ENCODE measurements at places on chromosomes 1 and 21.

- no peak for DNase-seq
Observed at GRCh38 chr1:63428815-63429214, 61.4 kb downstream of the ALG6 start.

GRCh38 chr1:44926311-44926781 lies 60.0 kb downstream of the EIF2B3 start:
- no peak for DNase-seq

GRCh38 chr1:223549740-223550139 lies 115.8 kb downstream of the CAPN8 start:
- DNase-seq, result no peak

GRCh38 chr21:41321211-41321907 lies 4.8 kb downstream of the FAM3B start:
- no peak for DNase-seq

GRCh38 chr1:4664606-4665005 lies 10.2 kb downstream of the AJAP1 start:
- DNase-seq, result no peak

- DNase-seq, result no peak
Observed at GRCh38 chr1:177817937-177818875, 151.7 kb downstream of the SEC16B start.

DNA sequence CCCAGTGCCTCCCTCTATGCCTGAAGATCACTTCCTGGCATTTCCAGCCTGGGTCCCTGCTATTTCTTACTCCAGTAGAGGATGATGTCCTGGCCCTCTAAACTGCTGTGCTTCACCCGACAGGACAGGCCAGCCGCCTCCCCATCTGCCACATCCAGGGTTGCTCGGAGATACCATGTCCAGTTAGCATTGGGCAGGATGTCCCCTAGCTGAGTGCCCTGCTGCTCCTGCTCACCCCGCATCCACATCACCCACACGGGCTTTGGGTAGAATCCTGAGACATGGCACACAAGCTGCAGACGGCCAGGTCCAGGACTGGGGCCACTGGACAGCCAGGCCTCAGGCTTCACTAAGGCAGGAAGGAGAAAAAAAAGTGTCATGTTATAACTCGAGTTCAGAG lies 2.0 kb downstream of the CD1B start:
- DNase-seq, result no peak

DNA sequence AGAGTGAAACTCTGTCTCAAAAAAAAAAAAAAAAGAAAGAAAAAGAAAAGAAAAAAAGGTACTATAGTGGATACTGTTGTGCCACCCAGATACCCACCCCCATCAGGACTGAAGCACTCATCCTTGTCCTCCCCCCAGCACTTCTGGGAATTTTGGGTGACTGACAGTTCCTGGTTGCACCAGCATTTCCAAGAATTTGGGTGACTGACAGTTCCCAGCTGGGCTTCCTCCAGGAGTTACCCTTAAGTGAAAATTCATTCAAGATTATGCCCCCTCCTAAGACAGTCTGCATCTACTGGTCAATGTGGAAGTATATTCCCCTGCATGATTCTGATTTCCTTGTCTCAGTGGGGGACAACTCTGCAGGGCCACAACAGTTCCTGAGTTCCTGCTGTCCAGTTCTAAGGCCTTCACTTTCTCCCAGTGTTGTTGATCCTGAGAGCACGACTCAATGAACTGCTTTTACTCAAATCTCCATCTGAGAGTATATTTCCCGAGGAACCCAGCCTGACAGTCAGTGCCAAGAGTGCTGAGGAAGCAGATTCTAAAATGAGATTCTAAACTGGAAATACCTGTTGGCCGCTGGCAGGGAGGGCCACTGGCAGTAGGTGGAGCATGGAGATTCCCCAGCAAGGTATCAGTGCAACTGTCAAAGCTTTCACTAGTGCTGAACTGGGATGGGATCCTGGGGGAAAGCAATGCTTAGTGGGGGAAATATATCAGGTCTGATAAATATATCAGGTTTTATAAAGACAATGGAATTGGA lies 18.5 kb downstream of the RIIAD1 start:
- no peak for DNase-seq

- no peak for DNase-seq
Observed at GRCh38 chr1:52919051-52919722, 2.4 kb downstream of the ECHDC2 start.

- no peak for DNase-seq
Observed at GRCh38 chr1:102776071-102776470, 332.3 kb downstream of the COL11A1 start.

DNA sequence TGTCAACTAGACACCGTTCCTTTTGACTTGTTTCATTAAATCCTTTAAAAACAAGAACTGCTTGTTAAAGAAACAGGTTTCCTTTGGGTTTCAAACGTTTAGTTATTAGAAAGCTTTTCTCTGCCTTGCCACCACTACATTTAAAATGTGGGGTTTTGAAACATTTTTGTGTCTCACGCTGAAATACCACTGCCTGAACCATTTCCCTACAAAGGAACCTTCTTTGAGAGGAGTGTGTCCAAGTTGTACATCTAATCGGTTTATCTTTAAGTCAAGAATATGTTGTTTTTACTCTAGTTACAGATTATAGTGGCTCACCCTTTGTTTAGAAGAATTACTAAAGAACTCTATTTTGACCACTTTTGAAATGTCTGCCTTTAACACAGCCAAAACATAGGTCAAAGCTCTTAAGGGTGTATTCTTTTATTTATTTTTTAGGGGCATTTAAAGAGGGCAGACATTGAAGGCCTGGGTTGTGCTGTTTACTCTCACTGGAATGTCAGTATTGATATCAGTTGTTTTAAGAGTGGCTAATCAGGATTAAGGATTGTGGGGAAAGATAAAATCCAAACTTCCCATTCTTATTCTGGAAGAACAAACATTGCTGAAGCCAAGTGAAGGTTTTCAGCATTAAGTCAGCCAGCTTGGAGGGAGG lies 143.4 kb downstream of the GALNT2 start:
- DNase-seq, result no peak

- DNase-seq, result no peak
Observed at GRCh38 chr1:243388276-243388675, 132.4 kb downstream of the SDCCAG8 start.

DNA sequence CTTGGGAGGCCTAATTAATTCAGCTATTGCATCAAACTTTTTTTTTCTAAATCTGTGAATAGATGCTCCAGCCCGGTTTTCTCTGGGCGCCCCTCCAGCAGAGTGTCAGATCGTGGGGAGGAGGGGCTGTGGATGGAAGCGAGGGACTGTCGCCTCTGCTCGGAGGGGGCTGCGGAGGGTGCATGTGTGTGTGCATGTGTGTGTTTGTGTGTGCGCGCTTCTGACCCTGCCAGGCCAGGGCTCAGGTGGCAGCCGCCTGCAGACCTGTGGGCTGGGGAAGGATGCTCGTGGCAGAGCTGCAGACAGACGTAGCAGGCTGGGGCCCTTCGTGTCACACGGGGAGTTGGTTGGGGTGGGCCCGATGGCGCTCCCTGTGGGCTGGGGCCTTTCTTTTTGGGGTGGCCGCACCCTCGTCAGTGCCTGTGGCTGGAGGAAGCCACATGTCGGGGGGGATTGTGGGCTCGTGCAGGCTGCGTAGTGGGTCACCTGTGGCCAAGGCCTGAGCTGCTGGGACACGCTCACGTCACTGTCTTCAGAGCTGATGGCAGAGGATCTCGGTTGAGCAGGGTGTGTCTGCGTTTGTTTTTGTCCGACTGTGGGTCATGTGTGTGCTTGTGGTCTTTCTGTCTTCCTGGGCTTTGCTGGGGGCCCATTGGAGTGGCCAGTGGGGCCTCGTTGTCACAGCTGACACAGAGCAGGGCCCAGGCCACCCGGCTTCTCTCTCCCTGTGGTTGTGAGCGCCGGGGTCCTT lies 2.8 kb downstream of the SKI start:
- DNase-seq, result no peak

DNA sequence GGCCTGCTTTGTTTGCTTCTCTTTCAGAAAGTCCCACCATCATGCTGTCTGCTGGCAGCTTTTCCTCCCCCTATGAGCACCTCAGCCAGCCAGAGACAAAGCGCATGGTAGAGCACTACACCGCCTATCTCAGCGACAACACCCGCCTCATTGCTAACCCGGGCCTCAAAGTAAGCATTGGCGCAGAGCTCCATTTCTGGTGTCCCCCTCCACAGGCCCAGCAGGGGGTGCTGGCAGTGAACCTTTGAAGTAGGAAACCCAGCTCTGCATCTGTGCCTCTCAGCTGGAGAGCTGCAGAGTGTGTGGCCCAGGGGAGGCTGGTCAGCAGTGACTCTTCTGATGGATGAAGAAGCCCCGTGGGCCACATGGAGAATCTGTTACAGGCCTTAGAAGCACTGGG lies 81.2 kb upstream of the RAVER2 start:
- no peak for DNase-seq

DNA sequence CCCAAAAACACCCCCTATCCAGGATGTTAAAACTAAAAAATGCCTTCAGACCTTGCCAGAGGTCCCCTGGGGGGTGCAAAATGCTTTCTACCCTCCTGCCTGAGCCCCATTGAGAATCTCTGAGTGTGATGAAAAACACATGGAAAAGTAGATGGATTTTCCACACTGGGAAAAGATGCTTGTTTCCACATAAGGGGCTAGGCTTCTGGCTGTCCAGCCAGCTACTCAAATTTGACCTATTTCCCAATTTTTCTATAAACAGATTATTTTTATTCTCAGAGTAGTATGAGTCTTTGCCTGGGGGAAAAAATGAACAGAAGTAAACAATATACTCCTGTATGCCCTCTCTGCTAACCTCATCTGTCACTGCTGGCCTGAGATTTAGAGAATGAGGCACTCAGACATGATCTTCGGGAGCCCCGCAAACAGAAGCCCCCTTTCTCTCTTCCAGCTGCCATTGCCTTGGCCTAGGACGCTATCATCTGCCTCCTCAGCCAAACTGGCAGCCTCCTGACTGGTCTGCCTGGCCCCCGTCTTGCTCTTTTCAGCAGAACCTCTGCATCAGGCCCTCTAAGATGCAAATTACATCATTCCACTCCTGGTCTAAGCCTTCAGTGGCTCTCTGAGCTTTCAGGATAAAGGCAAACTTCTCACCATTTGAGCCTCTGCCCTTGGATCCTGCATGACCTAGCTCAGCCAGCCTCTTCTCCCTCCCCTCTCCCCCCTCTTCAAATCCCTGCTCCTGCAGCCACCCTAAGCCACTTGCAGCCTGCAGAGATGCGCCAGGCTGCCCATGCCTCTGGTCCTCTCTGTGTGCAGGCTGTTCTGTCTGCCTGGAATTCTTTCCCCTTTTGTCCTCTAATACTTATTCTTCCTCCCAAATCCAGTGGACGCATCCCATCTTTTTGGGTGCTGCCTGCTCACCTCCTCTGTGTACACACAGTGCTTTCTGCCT lies 39.7 kb upstream of the TMEM125 start:
- DNase-seq, result no peak

DNA sequence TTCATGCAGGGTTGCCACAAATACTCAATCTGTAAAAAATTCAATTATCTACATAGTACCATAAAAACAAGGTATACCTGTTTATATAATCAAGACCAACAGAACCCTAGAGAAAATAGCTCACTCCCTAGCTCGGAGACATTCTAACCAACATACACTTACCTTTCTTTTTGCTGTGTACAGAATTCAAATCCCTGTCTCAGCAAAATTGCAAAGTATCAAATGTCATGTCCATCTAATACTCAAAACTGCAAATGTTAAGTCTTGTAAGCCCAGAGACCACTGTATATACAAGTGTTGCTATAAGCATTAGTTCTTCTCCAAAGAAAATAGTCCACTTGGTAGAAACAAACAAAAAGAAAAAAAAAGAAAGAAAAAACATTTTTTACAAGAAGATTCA lies 16.2 kb upstream of the SELE start:
- DNase-seq, result no peak

DNA sequence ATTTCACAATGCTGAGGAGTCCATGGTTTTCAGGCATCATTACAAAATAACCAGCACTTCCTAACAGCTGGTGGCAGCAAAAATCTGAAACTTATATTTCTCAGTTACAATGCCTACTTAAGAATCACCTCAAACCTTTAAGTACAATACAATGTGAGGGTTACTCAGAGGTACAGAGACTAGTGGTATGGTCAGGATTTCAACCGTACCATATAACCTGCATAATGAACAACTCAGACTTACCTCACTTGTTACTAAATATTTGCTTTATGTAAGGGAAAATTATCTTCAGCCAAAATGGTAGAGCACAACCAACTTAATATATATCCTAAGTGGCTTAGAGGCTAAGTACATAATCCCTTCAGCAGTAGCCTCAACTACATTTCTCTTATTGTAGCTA lies 344.5 kb downstream of the SMYD3 start:
- DNase-seq, result no peak

- no peak for DNase-seq
Observed at GRCh38 chr21:38938343-38938742, 132.6 kb downstream of the ETS2 start.

DNA sequence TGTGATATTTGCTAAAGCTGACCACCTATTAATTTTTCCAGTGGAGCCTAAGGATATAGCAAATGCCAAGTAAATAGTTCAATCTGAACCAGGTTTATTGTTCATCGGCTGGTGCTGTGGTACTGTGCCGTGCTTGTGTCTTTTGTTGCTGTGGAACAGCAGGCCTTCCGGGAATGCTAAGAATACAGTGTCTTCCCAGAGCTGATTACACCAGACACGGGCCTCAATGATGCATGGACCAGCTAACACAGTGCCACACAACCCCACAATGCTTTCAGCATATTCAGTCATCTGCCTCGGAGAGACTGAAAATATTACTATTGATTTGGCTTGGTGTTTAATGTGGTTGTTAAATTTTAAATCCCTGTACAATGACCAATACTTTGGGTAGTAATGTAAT lies 415.4 kb downstream of the PTBP2 start:
- DNase-seq, result no peak

- no peak for DNase-seq
Observed at GRCh38 chr1:30518186-30518585, 205.2 kb downstream of the MATN1 start.

- DNase-seq, result no peak
Observed at GRCh38 chr1:214331180-214331579, 50.2 kb downstream of the SMYD2 start.

- no peak for DNase-seq
Observed at GRCh38 chr1:109188200-109188599, 25.5 kb upstream of the SARS1 start.

- DNase-seq, result no peak
Observed at GRCh38 chr1:163896001-163896400, 574.2 kb downstream of the NUF2 start.

GRCh38 chr1:67166196-67166595 lies at the start of gene IL23R:
IL23R (plus strand) TSS chr1:67166454; CDS start chr1:67168121, 1,667 bp downstream.
- no peak for DNase-seq

DNA sequence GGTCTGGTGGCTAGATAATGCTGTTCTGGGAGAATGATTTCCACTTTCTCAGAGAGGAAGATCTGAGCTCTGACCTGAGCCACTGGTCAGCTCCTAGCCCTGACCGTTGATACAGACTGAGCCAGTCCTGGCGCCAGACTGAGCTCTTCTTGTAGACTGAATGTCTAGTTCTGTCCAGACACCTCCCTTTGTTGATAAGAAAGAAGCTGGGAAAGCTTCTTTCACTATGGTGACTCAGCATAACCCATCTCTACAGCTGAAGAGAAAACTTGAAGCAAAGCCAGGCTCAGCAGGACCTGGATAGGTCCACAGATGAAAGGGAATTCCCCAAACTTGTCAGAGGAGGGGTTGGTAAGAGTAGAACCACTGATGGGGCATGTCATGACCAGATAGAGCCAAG lies 9.9 kb upstream of the TRABD2B start:
- no peak for DNase-seq

- DNase-seq, result no peak
Observed at GRCh38 chr1:95437781-95438180, 203.8 kb downstream of the RWDD3 start.
